Stimulated activated naive CD8-positive, alpha-beta T cell treated with anti-CD3 and anti-CD28 coated beads, Interleukin-15, amount 100 ng/mL, for 72 hours (primary cell): ENCODE measurements at places on chromosomes 11 and 22.

- DNase-seq = no peak
Measured at GRCh38 chr11:65915101-65915820, 3.6 kb downstream of the C11orf68 start.

GRCh38 chr11:17434108-17434507 is 42.5 kb downstream of the ABCC8 start:
- no peak for DNase-seq

DNA sequence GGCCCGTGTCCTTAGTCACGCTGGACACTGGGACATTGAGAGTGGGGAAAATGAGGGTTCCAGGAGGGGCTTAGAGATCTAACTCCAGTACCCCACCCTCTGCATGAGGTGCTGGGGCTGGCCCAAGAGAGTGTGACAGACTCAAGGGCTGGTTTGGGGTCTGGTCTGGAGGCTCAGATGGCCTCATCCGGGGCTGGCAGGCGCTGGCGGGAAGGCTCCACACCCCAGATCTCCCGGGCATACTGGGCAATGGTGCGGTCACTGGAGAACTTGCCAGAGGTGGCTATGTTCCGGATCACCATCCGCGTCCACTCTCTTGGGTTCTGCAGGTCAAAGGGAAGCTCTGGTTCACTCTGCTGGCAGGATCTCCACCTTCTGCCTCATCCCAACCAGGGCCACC is 2.5 kb upstream of the RASGRP2 start:
- DNase-seq = no peak

GRCh38 chr11:46677991-46678740 is 22.3 kb downstream of the ARHGAP1 start:
- DNase-seq = no peak

- no peak for DNase-seq
Measured at GRCh38 chr11:79437278-79437980, 3.4 kb downstream of the TENM4 start.

GRCh38 chr22:26564181-26564580 is 25.8 kb downstream of the TPST2 start:
- DNase-seq = no peak

DNA sequence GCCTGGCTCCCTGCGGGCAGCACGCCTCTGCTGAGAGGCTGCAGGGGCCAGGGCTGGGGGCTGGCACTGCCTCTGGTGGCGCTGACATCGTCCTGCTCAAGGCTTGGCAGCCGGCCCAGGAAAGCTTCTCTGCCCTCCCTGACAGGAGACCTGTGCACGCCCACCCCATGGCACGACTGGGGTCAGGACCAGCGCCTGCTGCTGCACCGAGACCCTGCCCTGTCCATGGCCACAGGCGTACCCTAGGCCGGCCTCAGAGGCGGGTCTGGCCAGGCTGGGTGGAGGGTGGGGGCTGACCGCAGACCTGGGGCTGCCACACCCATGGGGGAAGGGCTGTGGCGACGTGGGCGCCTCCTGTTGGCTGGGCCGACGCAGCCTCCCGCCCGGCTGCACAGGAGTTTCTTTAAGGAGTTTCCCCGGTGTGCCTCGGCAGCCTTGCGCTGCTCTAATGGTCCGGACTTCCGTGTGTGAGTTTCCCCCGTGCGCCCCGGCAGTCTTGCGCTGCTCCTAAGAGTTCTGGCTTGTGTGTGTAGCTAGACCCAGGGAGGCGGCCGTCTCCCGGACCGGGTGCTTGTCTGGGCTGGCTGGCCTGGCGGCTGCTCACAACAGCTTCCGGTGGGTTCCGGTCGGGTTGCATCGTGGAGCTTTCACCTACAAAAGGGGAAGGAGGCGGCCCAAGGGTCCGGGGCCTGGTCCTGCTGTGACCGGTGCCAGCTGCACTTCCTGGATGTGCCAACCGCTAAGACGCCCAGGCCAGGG is 4.6 kb downstream of the TRABD start:
- peak; percentile 80 for DNase-seq

GRCh38 chr22:39152511-39153219 is at the start of gene CBX7:
TSS of gene CBX7 (minus strand) at chr22:39152680. CDS start at chr22:39152444, 236 bp downstream.
- DNase-seq = peak; percentile 92

DNA sequence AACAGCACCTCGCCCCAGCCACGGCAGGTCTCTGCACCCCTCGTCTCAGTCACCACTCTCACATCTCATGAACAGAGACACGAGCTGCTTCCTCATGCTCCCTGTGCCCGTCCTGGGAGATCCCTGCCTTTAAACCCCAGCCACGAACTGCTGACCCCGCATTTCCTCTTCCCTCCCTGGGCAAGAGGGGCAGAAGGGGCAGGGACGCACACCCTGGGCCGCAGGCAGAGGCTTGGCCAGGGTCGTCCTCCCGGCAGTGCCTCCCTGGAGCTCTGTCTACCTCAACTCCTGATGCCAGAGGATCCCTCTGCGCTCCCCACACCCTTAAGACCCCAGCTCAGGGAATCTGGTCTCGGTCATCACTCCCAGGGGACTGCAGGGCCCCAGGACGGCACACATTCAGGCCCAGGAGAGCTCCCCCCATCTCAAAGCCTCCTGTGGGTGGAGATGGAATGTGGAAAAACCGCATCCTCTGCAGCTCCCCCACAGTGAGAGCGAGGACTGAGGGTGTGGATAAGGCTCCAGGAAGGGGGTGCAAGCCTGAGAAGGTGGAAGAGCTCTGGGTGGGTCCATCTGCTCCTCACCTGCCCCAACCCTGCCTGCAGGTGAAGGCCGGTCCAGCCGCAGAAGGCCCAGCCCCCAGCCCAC is 1.2 kb downstream of the BID start:
- no peak for DNase-seq

DNA sequence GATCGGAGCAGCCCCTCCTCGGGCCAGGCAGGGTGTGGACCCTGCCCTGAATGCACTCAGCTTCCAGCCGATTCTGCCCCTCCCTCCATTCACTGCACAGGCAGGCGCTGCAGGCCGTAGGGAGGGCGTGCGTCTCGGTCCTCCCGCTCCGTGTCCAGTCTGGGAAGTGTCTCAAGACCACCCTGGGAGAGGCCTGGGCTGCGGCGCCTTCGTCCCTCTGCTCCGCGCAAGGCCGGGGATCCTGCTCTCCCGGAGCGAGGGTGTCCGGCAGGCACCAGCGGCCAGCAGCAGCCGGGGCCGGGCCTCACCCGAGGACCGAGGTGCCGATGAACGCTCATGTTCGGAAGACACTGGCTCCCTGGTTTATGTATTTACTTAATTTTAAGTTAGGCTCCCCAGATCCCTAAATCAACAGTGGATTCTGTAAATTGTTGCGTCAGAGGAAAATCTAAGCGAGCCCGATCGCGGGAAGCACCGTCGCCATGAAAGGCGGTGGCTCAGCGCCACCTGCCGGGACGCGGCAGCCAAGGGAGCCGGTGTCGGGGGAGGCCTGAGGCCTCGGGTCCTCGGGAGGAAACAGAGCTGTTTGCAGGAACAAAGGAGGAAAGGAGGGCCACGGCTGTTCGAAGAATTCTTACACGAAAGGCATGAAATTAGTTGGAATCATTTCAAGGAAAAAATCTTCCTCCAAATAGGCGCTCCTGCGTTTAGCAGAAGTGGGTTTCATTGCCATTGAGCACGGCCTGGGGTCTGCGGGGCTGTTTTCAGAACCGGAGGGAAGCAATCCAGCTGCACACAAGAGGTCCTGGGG is 195.3 kb downstream of the BRD1 start:
- DNase-seq = no peak

DNA sequence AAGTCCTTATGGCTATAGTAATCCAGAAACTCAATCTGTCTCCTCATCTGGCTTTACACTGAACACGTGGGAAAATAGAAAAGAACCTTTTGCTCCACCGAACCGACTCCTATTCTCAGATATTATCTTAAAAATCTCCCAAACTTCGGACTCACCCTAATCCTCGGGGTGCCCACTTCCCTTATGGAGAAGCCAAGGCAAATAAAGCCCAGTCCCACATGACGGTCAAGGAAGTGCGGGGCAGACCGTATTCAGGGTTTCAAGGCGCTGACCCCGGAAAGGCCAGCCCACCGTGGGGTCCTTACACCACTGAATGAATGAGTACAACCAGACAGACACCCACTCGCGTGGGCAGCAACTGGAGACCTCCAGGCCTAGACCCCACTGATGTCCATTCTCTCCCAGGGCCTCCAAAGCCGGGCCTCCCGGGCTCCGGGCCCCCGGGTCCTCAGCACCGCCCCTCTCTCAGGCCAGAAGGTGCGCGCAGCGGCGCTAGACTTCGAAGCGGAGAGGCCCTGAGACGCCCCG is 489 bp downstream of the NUP98 start:
- no peak for DNase-seq

DNA sequence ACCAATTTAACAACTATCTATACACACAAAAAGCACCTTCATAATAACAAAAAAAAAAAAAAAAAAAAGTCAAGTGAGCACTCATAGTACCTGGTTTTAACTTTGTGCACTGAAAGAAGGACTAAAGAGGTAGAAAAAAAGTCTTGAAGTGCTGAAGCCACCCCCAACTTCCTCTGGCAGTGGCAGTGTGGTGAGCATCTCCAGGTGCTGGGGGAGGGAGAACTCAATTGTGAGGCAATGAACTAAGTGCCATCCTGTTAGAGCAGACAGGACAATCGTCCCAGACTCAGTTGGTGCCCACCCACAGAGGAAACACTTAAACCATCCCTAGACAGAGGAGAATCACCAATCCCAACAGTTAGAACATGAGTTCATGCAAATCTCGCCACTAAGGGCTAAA is 22.7 kb upstream of the OR52M1 start:
- DNase-seq = no peak

- DNase-seq = no peak
Measured at GRCh38 chr11:19499026-19499669, 213.5 kb upstream of the NAV2 start.
